CD4-positive, alpha-beta T cell treated with Interleukin-6 for 4 hours (primary cell): ENCODE measurements at places on chromosomes 11 and 22.

DNA sequence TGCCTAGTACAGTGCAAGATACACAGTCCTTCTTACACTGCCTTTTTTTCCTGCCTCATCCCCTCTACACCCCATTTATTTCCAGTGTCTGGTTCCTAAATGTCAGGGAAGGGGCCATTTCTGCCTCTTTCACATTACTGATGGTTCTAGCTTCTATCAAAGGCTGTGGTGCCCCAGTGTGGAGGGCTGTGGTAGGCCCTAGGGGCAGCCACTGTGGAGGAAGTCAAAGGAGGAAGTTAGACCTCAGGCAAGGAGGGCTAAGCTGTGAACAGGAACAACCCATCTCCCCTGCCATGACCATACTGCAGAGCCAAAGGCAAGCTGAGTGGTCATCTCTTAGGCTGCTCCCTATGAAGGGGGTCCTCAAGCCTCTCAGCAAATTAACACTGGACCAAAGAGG lies 81.9 kb upstream of the CRTAM start:
- DNase-seq: peak; percentile 68

GRCh38 chr22:23898006-23898974 lies 4.1 kb downstream of the MIF start:
- no peak for DNase-seq

GRCh38 chr11:22702031-22702430 lies 35.6 kb downstream of the GAS2 start:
- no peak for DNase-seq

GRCh38 chr11:65891219-65892136 lies 1.0 kb downstream of the CCDC85B start:
- DNase-seq: no peak

DNA sequence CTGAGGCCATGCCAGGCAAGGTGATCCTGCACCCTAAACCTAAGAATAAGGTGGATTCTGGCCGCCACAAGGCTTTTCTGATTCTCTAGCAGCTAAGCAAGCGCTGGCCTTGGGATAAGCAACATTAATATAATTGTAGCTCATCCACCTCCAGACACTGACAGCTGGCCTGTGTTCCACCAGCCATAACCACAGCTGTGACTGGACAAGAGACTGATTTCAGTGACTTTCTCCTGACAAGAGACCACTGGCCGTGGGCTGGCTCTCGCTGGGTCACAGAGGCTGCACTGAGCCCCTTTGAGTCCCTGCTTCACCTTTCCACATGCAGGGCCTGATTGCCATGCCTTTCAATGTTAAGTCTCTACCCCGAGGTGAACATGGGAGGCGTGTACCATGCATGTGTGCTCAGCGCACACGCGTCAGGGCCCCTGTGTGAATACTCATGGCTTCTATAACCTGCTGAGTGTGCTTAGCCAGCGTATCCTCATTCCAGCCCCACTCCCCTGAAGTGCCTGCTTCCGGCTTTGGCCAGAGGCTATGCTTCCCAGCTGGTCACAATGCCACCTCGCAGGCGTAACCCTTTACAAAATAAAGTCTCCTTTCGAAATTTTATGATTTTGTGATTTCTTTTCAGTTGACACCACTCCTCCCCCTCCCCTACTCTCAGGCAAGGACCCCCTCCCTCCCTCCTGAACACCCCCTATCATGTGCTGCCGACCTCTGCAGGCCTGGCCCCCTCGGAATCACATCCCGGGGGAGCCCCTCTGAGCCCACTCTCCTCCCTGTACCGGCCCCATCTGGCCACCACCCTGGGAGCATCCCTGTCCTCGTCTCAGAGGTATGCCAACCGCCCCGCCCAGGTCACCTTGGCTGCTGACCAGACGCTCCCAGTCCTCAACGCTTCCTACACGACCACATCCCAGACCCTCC lies 128.1 kb downstream of the CTTN start:
- DNase-seq: no peak

DNA sequence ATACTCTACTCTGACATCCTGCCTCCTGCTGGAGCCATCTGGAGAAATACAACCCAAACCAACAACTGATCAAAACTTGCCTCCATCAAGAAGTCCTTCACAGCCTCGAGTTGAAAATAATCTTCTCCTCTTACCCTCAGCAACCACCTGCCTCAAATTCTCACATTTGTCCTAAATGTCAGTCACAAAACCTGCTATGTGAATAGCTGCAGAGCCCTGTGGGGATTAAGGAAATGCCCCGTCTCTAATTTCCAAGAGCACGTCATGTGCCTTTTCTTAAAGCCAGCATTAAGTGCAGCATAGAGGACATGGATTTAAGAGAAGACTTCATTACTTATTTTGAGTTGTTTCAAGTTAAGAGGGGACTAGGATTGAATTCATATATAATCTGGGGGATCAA lies 105.9 kb downstream of the TRPC6 start:
- DNase-seq: no peak

GRCh38 chr22:19753090-19753842 lies 7.3 kb upstream of the TBX1 start:
- DNase-seq: no peak

DNA sequence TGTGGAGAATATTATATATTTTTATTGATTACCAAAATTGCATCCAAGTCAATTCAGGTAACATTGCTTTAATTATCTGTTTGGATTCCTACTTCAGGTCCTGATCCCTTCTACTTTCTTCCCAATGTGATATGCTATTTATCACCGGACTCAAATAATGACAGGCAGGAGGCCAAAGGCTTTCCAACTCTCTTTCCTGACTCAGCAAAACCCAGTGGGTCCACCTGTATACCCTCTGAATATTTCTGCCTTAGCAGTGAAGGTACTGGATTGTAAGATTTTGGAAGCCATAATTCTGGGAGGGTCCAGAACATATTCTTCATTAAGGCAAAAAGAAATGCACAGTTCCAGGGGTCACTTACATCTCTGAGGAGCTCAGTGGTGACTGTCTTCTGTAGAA lies 260.2 kb upstream of the UBASH3B start:
- DNase-seq: no peak

DNA sequence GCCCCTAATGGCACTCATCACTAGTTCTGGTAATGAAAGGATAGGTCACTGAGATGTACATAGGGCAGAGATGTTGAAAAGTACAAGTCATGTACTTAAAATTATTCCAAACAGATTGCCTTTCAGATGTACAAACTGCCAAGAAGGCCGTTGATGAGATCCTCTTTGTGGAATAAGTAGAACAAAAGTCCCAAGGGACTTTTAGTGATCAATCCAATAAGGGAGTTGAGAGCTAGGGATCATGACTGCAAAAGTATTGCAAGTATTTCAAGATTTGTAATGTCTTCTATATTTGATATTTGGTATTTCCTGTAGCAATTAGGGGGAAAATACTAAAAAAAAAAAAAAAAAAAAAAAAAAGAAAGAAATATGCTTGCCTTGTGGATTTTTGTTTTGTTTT lies 82.2 kb downstream of the ATG16L2 start:
- no peak for DNase-seq

- DNase-seq: no peak
Measured at GRCh38 chr11:32982626-32983025, 33.1 kb upstream of the DEPDC7 start.

DNA sequence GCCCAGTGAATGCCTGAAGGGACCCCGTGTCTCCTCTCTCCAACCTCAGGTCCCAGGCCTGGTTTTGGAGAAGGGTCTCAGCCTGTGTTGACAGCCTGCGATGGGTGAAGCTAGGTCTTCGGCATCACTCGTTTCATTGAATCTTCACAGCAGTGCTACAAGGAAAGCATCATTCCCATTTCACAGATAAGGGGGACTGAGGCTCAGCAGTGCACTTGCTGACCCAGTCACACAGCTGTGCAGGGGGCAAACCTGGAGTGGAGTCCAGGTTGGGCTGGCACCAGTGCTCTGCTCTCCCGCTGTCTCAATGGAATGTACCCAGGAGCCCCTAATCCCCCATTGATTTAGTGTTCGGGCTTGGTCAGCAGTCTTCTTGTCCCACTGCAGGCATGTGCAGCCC lies 10.9 kb upstream of the YWHAH start:
- DNase-seq: no peak

GRCh38 chr11:67649634-67650510 lies 658 bp downstream of the ACY3 start:
- no peak for DNase-seq

- peak; percentile 89 for DNase-seq
Measured at GRCh38 chr22:41998361-41999261, at the start of gene WBP2NL. Gene WBP2NL (plus strand): TSS chr22:41998788. CDS start chr22:41998819, 31 bp downstream.

DNA sequence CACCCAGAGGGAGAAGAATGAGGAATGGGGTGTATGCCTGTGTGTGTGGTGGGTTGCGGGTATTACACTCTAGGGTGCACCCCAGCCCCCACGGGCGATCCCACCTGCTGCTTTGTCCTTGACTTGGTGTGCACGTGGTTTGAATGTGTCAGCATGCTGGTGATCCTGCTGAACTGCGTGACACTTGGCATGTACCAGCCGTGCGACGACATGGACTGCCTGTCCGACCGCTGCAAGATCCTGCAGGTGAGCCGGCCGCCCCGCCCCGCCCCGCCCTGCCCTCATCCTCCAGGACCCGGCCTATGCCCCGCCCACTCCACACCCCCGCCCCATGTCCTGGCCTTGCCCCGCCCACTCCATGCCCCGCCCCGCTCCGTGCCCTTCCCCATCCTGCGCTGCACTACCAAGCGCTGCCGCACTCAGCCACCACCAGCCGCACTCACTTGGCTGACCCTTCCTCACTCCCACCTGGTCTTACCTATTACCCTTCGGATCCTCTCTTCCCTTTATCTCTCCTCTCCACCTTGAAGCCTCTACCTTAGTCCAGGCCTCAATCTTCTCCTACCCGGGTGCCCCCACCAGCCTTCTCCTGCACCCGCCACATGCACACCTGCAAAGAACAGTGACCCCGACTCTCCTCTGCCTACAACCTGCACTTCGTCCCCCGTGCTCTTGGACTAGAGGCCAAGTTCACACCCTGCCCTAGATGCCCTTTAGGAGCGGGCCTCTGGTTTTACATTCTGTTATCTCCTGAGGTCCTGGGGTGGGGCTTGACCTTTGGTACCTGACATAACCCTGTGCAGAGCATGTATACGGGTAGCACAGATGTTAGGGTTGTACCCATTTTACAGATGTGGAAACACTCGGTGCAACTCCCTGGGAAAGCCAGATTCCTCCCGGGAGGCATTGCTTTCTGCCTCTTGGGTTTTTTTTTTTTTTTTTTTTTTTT lies 27.7 kb downstream of the CACNA1I start:
- peak; percentile 90 for DNase-seq

DNA sequence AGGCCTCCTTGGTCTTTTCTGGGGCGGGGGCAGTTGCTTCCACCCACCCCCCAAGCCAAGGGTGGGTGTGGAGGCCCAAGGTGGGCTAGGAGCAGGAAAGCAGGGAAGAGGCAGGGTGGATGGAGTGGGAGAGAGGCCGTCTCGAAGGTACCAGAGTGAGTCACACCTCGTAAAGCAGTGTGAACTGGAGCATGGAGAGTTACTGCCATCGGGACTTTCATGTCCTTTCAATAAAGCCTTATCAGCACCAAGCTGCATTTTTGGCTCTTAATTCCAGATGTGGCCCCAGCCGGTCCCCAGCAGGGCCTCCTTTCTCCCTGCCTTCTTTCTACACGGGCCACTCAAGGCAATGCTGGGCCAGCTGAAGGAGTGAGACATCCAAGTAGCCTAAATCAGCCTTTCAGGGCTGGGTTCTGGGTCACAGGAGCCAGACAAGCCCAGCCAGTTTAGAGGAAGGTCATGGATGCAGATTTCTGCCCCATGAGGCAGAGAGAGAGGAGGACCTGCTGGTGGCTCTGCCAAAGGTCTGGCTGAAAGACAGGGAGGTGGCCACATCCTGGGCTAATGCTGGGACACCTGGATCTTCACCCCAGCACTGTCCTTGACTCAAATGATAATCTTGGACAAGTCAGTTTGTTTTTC lies 59.0 kb upstream of the CD82 start:
- no peak for DNase-seq

- no peak for DNase-seq
Measured at GRCh38 chr11:86447763-86448480, 73.2 kb downstream of the CCDC81 start.

- DNase-seq: no peak
Measured at GRCh38 chr22:25508161-25508560, 56.3 kb upstream of the GRK3 start.

GRCh38 chr11:13964771-13965074 lies 2.2 kb downstream of the SPON1 start:
- no peak for DNase-seq

DNA sequence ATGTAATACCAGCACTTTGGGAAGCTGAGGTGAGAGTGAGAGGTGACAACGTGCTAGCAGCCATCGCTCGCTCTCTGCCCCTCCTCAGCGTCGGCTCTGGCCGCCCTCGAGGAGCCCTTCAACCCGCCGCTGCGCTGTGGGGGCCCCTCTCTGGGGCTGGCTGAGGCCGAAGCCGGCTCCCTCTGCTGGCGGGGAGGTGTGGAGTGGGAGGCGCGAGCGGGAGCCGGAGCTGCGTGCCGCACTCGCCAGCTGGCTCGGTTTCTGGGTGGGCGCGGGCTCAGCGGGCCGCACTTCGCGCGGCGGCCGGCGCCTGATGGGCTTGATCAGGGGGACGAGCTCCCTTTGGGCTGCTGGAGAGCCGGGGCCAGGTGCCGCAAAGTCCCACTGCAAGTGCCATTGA lies 98.9 kb upstream of the UBASH3B start:
- DNase-seq: peak; percentile 39

GRCh38 chr11:14894657-14895598 lies 2.9 kb upstream of the CYP2R1 start:
- no peak for DNase-seq

DNA sequence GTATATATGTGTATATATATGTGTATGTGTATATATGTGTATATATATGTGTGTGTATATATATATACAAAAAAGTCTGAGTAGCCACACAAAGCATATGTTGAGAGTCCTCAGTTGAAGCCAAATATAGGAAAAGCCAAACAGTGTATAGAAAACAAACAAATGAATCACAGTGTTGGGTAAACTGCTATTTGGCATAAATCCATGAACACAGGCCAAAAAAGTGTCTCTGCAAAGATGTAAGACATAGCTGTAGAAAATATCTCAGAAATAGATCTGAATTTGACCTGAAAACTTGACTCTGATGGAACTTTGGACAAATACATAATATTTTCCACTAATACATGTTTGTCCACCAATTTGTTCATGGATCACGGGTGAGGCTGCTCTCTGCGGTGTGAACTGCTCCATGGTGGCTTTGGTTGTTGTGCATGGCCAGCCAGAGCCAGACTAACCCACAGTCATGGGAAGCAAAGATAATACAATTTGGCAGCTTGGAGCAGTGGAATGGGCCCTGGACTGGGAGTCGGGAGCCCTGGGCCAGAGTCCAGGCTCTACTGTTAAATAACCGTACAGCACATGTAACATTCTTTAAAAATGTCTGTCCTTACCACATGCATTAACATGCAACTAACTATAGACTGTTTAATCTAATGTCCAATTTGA lies 76.9 kb upstream of the EED start:
- DNase-seq: no peak
